ENCODE measurements at places on chromosomes 3 and 15.

DNA sequence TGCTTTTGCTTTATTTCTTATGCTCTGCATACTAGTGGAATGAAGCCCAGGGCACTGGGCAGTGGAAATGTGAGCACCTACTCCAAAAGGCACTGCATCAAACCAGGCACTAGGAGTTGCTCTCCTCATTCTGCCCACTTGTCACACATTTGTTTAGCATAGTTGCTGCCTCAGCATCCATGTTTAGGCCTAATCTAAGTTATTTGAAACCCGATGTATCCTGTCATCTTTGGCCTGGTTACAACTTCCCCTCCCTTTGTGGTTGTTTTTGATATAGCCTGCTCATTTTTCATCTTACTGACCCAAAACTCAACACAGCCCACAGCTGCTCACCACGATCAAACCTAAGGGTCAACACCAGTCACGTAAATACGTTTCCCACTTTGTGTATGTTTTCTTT, 82.2 kb upstream of the SELENOK start:
- DNase-seq, result no peak

DNA sequence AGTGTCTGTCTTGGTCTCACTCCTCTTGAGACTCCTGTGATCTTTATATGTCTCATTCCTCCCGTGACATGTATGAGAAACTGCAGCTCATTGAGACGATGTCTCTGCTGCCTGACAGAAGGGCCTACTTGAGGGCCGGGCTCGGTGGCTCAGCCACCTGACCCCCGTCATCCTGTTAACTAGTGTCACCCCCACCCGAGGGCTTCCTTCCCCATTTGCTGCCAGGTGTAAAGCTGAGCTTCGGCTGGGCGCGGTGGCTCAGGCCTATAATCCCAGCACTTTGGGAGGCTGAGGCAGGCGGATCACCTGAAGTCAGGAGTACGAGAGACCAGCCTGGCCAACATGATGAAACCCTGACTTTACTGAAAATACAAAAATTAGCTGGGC, 12.7 kb downstream of the SEMA4B start:
- DNase-seq, result no peak

DNA sequence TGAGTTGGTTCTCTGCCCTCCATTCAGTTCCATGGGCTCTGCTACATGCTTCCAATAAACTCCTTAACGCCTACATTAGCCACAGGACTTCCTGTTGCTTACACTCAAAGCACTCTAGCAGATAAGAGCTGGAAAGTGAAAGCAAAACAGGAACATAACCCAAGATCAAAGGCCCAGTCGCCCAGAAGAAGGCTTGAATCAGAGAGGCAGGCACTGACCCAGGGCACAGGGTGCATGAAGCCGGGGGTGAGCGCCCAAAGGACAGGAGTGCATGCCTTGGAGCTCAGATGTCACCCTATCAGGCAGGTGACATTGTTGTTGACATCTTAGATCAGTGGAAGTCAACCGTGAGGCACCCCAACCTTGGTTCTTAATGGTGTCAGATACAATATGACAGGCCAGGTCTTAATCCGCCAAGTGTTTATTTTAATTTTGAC, 235.1 kb downstream of the UACA start:
- peak; percentile 12 for DNase-seq

DNA sequence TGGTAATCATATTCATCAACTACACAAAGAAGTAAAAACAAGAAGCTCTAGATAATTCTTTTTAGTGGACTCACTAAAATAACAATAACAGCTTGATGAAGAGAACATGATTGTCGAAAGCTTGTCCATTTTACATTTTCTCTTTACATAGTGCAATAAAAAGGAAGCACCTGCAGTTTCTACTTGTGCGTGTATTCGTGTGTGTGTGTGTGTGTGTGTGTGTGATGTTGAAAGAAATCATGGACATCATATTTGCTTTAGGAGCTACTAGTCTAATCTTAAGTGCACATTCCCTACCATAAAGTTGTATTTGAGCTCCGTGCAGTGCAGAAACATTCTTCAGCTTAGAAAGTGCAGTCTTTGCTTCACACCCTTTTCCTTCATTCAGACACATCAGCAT, 288.8 kb downstream of the ZBTB20 start:
- no peak for DNase-seq

- DNase-seq, result no peak
Observed at GRCh38 chr15:96414875-96415274, 84.4 kb downstream of the NR2F2 start.
